ENCODE measurements at places on chromosomes 13 and 19.

- DNase-seq: no peak
Measured at GRCh38 chr13:33244907-33245287, 40.7 kb downstream of the STARD13 start.

DNA sequence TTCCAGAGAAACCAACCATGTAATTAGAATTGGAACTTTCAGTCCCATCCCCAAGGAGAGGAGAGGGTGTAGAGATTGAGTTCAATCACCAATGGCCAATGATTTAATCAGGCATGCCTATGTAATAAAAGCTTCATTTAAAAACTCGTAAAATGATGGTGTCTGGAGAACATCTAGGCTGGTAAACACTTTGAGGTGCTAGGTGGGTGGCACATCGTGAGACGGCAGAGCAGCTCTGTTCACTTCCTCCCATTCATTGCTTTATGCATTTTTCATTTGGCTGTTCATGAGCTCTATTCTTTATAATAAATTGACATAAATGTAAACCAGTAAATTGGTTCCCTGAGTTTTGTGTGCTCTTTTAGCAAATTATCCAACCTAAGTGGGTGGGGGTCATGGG lies 90.1 kb downstream of the ELF1 start:
- DNase-seq: no peak

DNA sequence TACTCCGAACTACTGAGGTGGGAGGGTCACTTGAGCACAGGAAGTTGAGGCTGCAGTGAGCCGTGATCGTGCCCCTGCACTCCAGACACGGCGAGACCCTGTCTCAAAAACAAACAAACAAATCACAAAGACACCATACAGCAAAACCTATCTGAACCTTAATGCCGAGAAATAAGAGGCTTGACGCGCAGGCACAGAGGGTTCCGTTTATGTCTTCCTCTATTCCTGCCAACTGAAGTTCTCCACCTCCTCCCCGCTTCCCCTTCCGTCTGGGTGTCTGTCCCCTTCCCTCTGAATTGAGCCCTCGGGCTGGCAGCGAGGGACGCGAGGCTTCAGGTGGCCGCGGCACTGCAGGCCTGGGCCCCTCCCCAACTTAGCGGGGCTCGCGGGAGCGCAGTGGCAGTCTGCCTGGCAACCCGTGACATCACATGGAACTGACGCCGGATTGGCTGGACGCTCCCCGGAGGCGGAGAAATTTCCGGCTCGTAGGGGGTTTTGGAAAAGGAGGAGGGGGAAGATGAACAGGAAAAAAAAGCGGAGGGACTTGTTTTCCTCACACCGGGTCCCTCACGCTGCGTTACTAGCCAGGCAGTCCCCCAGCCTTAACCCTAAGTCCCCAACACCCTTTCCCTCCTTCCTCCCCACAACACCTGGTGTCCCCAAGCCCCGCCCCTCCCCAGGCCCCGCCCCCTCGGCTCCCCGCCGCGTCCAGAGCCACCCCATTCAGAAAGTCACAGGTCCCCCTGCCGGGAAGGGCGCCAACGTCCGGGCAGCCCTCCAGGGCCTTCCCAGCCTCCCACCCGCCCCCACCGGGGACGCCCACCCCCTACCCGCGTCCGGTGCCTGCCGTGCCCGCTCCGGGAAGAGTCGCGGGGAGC lies 1.1 kb upstream of the MYBPC2 start:
- DNase-seq: peak; percentile 29

DNA sequence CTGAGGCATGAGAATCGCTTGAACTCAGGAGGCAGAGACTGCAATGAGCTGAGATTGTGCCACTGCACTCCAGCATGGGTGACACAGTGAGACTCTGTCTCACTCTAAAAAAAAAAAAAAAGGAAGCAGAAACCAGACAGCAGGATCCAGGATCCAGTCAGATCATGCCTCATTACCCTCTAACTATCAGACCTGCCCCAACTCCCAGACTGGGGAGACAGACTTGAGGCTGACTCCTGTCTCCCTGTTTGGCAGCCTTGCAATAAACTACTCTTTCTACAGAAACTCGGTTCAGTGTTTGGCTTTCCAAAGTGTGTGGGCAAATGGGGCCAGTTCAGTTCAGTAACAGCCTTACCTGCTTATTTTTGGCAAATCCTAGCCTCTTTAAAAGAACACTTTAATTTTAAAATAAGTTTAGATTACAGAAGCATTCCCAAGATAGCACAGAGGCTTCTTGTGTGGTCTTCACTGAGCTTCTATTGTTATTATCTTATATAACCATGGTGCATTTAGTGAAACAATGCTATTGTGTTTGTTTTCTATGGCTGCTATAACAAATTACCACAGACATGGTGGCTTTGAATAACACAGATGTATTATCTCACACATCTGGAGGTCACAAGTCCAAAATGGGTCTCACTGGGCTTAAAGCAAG lies 18.5 kb downstream of the RASL11A start:
- DNase-seq: no peak

DNA sequence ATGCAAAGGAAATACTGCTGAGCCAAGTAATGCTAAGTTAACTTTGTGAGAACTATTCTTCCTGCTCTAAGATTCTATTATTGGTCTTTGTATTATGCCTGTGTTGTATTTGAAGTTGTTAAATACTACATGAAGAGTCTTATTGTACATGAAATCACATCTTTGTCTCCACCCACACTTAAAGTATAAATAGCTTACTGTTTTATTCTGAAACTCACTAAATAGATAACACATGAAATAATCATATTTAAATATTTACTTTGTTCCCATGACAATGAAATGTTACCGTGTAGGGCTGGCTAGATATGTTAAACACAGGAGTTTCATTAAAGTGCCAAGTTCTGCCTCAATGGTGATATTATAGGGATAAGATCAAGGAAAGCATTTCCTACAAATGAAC lies 562.1 kb upstream of the ATXN8OS start:
- no peak for DNase-seq

GRCh38 chr19:3250675-3251074 lies 26.2 kb downstream of the CELF5 start:
- peak; percentile 18 for DNase-seq

DNA sequence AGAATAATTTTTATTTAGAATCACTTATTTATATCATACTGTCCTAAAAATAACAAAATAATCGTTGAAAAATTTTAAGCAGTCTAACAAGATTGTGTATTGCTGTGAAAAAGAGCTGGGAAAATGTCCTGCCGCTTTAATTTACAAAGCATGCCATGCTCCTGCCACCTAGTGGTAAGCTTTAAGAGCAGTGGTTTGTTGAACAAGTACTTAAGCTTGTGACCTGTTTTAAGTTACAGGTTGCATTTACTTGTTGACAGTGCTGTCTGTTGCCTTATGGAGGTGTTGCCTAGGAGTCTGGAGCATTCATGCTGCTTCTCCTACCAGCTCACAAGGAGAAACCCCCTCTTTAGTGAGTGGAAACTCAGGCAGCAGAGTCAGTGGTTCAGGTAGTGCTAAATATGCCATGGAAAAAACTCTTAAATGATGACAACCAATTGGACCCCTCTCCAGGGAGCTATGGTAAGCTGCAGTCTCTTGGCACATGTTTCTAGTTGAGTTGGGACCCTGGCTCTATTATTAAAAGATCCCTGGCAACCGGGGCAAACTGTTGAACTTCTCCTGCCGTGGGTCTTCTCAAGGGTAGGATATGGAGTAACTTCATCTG lies 68.4 kb downstream of the SPATA13 start:
- no peak for DNase-seq

GRCh38 chr13:25844559-25845434 lies 207.0 kb downstream of the SHISA2 start:
- no peak for DNase-seq

DNA sequence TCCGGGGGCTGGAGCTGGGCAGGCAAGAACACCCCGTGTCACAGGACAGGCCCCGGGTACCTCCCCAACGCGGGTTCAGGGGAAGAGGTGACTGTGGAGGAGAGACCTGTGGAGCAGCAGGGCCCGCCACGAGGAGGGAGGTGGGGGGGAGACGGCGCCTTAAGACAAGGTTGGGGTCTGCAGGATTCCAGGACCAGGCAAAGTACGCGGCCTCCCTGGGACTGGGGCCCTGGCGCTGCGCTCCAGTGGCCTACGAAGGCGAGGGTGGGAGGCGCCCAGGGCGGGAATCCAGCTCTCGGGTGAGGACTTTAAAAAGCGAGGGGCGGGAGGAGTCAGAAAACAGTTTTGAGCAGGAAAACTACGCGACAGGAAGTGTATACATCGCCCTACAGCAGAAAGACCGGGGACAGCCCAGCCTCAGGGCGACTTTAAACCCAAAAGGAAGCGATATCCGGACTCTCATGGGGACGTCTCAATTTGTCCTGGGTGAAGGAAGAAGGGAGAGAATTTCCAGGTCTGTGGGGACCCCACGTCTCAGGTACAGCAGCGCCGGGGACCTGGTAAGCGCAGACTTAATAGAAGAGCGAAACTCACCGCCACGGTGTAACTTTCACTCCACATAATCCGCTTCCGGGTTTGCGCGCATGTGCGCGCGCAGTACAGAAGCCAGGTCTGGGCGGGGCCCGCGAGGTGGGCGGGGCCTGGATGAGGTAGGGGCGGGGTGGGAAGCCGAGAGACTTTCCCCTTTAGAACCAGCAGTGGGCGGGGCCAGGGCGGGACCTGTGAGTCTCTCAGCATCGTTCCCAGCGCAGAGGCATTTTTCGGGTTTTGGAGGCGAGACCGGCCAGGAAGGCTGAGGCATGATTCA lies at the start of gene ZNF83:
Gene ZNF83 (minus strand): TSS at position 638 of the 868 bp plus-strand sequence.
- DNase-seq: peak; percentile 66
